ENCODE measurements at places on chromosomes 2 and 18.
A peak's percentile ranks its signal among the peaks of the same experiment; 100 is the strongest.

- no peak for DNase-seq
Observed at GRCh38 chr18:10453806-10454680, at the start of gene APCDD1. Gene APCDD1 (plus strand): TSS chr18:10454635. CDS start chr18:10454982, 347 bp downstream.

- DNase-seq = no peak
Observed at GRCh38 chr2:70670202-70670601, 97.8 kb downstream of the ADD2 start.

GRCh38 chr2:10246370-10246769 lies 56.3 kb upstream of the HPCAL1 start:
- no peak for DNase-seq

- no peak for DNase-seq
Observed at GRCh38 chr2:234548695-234549420, 52.0 kb upstream of the ARL4C start.

- peak; percentile 2 for DNase-seq
Observed at GRCh38 chr2:168920504-168921157, 19.5 kb downstream of the G6PC2 start.

GRCh38 chr2:46913471-46914381 lies 1.9 kb downstream of the MCFD2 start:
- no peak for DNase-seq

- DNase-seq = no peak
Observed at GRCh38 chr2:100051253-100051652, 91.1 kb downstream of the AFF3 start.

DNA sequence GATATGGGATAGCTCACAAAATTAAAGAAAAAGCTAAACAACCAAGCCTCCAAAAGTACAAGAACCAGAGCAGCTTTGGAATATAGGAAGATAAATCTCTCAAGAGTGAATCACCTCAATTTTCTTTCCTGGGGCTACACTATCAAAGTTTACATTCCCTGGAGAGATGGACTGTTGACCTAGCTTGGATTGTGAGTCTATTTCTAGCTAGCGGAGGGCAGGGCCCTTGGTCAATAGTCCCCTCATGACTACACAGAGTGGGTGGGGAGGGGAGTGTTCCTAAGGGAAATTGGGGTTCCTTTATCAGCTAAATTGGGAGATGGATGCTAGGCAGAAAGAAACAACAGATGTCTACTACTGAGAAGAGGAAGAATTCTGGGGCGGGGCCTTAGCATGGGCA lies 29.9 kb upstream of the EIF2AK3 start:
- no peak for DNase-seq

GRCh38 chr2:105738658-105739241 lies 6.0 kb upstream of the NCK2 start:
- DNase-seq = no peak

GRCh38 chr2:133552821-133553220 lies 15.4 kb downstream of the NCKAP5 start:
- no peak for DNase-seq

DNA sequence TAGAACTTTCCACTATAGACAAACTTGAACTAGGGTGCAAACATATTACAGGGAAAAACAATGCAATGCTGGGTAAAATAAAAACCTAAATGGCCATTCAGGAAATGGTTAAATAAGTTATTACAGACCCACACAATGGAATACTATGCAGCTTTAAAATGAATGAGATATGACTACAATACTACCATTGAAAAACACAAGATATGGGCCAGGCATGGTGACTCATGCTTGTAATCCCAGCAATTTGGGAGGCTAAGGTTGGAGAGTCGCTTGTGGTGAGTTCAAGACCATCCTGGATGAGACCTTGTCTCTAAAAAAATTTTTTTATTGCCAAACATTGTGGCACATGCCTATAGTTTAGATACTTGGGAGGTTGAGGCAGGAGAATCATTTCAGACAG lies 6.8 kb downstream of the PECR start:
- DNase-seq = no peak

DNA sequence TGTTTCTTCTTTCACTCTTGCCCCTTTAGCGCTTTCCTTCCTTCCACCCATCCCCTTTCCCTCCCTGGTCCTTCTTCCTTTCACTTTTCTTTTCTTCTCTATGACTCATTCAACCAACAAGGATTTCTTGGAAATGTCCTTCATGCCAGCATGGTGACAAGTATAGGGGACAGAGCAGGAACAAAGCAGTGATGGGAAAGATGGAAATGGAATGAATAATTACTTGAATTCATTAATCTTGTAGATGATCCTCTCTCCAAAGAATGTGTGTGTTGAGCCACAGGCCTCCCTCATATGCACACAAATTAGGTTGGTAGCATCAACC lies 1.5 kb downstream of the VAMP5 start:
- no peak for DNase-seq

- no peak for DNase-seq
Observed at GRCh38 chr2:45332567-45332966, 278.5 kb downstream of the SRBD1 start.

DNA sequence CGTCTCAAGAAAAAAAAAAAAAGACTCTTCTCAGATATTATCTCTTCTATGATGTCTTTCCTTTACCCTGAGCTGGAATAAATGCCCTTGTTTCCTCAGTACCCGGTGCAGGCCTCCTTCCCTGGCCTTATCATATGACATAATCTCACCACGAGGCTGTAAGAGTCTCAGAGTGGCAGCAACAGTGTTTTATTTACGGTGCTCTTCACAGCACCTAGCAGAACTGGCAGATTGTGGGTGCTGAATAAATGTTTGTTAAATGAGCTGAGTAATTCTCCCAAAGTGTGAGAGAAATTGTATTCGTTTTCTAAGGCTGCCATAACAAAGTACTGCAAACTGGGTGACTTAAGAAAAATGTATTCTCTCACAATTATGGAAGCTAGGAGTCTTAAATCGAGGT lies 82.8 kb upstream of the CD28 start:
- DNase-seq = no peak

- no peak for DNase-seq
Observed at GRCh38 chr2:186669146-186669545, 24.7 kb upstream of the FAM171B start.

GRCh38 chr18:8005870-8006569 lies 438.9 kb downstream of the PTPRM start:
- DNase-seq = no peak

GRCh38 chr18:13180614-13181375 lies 37.8 kb upstream of the LDLRAD4 start:
- no peak for DNase-seq

DNA sequence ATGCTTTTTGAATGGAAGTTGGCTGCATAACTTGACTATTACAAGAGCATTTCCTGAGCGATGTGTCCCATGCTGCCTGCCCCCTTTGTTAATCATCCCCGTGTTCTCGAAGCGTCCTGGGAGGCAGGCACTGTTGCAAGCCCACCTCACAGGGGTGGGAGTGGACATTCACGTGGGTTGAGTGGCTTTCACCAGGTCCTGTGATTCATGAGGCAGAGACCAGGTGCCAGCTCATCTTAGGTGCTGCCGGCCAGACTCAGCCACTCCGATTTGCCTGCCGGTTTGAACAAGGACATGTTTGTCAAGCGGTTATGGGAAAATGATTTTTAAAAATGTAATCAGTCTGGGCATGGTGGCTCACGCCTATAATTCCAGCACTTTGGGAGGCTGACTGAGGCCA lies 112.5 kb downstream of the ZNF532 start:
- no peak for DNase-seq

- peak; percentile 19 for DNase-seq
Observed at GRCh38 chr2:10303694-10304378, 1.1 kb downstream of the HPCAL1 start.

- DNase-seq = no peak
Observed at GRCh38 chr2:12602661-12603060, 114.1 kb upstream of the TRIB2 start.

- DNase-seq = no peak
Observed at GRCh38 chr2:150554046-150554445, 66.6 kb upstream of the RND3 start.

DNA sequence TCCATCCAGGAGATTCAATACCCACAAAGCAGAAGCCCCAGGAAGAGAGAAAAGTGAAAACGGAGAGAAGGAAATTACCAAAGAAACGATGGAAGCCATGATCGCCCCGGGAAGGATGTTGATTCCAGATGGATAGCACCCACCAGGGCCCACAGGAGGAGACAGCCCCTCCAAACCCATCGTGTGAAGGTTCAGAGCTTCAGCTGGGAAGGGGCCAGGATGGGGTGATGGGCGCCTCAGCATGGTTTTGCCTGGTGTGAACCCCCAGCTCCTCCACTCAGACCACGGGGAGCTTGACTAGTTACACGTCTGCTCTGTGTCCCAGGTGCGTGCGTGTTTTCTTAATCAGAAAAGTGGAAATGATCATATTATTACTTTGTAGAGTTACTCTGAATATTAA lies 264.5 kb downstream of the EIPR1 start:
- no peak for DNase-seq

- no peak for DNase-seq
Observed at GRCh38 chr2:43011158-43011491, 215.3 kb downstream of the ZFP36L2 start.
